ENCODE measurements at places on chromosomes 2 and 18. TPM values are rescaled to one million over a fixed set of nuclear protein-coding genes. Genes with fewer than 3 reads are reported as not detected.
A peak's percentile ranks its signal among the peaks of the same experiment; 100 is the strongest.

GRCh38 chr2:199807966-199808365 is 43.0 kb downstream of the FTCDNL1 start:
- DNase-seq: no peak

DNA sequence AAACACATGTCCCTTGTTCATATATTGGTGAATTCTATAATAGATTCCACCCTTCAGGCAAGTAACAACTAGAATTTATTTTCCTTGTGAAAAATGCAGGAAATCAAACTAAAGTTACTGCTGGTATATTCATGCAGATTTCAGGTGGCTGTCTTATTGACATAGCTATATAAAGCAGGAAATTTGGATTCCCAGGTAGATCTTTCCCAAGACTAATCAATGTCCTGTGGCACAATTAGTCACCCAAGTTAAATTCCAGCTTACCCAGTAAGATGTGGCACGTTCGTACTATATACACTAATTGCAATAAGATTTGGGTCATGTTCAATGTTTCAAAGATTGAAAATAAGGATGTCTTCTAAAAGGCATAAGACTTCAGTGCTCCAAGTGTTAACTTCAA is 42.0 kb downstream of the MYO5B start:
- DNase-seq: no peak

DNA sequence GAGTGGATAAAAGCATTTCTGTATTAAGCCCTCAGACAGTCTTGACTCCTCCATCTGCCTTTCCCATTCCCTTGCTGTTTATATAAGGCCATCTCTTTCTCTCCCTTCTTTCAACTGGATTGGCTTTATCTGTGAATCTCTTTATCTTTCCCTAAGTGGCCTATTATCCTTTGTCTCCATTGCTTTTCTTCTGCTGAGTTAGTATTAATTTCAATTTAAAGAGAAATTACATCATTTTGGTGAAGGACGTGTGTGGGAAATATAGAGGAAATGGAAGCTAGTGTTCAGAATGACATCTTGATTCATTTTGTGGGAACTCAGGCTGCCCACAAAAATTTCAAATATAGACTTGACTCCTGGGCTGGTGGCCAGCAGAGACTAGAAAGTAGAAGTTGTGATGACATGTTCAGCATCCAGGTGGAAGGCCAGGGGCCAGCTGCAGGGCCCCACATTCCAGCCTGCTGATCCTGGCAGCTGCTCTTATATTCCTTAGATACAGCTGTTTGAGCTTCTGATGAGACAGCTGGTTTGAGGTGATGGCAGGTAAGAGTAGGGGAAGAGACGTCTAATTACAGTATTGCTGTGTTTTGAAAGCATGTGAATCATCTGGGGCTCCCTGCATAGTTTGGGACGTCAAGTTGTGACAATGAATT is 52.3 kb downstream of the DIS3L2 start:
- no peak for DNase-seq

- DNase-seq: peak; percentile 74
Observed at GRCh38 chr2:96145036-96145847, at the start of gene DUSP2. DUSP2 (minus strand) TSS chr2:96145440; CDS start chr2:96145354, 86 bp downstream.

DNA sequence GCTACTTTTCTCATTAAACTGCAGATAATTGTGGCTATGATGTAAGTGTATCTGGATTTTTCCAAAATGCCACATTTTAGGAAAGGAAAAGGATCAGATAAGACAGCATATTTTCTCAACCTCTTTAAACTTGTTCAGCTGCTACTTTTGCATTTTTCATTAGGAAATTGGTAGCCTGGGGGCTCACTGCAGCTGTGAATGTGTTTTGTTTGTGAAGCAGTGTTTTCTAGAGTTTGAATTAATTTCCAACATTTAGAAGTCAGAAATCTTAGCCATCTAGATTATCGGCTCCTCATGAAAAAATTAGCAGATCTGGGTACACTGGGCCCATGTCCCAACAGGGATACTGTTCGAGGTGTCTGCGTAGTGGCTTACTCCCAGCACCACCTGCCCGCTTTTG is 56.3 kb upstream of the ZDBF2 start:
- no peak for DNase-seq

GRCh38 chr2:148913492-148913891 is 38.5 kb downstream of the KIF5C start:
- no peak for DNase-seq

GRCh38 chr2:8146132-8147005 is 535.5 kb upstream of the ID2 start:
- DNase-seq: no peak

GRCh38 chr2:59239146-59239545 is 998.0 kb upstream of the FANCL start:
- no peak for DNase-seq

DNA sequence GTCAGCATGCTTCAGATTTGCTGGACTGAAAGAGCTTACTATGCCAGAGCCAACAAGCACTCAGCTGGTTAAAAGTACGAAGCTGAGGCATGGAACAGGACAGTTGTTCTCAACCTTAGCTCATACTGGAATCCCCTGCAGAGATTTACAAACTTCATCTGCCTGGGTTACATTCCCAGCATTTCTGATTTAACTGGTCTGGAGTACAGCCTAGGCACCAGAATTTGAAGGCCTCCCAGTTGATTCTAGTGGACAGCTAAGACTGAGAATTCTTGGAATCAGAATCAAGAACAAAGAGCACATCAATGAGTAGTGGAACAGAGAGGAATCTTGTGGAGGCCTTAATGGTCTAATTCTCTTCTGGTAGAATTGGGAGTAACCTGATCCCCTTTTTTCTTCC is 298.2 kb upstream of the NXPH2 start:
- no peak for DNase-seq

DNA sequence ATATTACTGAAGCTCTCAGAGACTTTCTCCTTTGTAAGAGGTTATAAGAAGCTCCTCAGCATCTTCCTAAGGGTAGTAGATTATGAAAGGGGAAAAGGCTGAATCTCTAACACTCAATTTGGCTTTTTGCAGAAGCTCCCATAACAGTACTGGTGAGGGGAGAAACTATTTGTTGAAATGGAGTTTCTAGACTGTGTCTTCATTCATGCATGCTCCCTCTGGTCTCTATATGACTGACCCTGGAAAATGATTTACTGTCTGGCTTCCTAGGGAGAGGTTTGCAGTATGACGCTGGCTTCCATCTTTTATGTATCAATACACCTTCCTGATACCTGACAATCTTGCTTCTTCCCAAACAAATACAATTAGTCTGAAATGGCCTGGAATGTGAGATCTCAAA is 63.9 kb downstream of the LDAH start:
- no peak for DNase-seq

DNA sequence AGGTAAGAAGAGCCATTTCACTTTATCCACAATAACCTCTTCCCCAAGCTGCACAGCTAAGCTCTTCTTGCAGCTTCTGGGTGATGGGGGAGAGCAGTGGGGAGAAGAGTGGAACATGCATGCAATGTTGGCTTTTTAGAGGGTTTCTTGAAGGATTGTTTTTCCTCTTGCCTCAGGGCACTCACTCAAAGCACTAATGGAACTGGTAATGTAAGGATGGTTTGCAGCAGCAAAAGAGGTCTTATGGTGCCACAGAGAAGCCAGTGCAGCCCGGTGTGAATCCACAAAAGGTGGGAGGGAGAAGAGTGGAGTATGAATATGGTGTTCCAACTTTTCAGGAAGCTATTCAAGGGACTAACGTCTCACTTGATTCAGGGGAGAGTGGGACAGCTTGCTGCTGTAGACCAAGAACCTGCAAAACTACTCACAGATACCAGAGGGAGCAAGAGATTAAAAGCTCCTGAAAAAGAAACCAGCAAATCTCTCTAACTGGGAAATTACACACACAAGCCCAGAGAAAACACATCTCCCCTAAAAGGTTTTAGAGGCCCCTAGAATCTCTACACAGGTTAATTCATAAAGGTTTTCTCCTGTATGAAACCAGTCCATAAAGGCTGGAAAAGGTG is 116.4 kb downstream of the CHN1 start:
- no peak for DNase-seq

GRCh38 chr2:23528171-23528570 is 143.2 kb downstream of the KLHL29 start:
- no peak for DNase-seq

DNA sequence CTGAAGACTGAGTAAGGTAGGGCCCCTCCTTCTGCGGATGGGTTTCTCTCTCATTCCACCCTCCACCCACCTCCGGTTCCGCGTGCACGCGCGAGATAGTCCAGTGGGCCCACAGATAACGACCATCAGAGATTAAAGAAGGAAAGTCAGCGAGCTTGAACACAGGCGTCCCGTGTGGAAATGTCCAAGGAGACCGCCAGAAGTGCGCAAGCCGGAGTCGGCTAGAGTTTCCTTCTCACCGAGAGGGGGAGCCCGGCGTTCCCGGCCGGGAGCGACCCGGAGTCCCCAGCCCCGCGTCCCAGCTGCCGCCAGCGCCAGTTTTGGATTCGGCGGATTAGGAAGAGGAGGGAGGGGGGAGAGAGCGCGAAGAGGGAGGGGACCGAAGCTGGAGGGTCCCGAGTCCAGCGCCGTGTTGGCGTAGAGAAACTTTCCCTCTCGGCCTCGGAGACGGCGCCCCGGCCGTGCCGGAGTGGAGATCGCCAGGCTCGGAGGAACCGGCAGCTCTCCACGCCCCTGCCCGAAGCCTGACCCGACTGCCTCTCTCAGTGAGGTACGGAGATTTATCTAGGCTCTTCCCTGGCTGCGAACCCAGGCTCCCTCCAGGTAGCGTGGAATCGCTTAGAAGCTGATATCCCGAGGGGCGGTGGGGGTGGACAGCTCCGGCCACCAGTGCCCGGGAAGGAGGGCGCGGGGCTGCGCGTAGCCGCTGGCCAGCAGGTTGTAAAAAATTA is at the start of gene GULP1:
TSS of gene GULP1 (plus strand) at position 258 of the 731 bp plus-strand sequence. CDS start 185,829 bp downstream, outside the sequence.
- DNase-seq: peak; percentile 76

DNA sequence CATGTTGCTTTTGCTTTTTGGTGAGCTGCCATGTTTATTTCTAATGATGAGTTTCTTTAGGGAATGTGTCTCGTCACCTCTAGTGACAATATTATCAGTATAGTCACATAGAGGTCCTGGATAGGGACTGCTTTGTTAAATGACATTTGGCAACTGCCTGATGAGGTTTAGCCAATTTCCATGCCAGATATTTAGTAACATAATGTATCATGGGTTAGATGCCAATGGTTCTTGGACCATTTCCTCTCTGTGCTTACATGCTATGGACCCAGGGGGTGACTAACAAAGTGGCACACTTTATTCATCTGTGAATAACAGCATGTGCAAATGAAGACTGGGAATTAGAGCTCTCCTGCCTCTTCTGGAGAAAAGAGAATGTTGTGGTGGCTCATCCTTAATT is 56.2 kb upstream of the RAB27B start:
- no peak for DNase-seq

DNA sequence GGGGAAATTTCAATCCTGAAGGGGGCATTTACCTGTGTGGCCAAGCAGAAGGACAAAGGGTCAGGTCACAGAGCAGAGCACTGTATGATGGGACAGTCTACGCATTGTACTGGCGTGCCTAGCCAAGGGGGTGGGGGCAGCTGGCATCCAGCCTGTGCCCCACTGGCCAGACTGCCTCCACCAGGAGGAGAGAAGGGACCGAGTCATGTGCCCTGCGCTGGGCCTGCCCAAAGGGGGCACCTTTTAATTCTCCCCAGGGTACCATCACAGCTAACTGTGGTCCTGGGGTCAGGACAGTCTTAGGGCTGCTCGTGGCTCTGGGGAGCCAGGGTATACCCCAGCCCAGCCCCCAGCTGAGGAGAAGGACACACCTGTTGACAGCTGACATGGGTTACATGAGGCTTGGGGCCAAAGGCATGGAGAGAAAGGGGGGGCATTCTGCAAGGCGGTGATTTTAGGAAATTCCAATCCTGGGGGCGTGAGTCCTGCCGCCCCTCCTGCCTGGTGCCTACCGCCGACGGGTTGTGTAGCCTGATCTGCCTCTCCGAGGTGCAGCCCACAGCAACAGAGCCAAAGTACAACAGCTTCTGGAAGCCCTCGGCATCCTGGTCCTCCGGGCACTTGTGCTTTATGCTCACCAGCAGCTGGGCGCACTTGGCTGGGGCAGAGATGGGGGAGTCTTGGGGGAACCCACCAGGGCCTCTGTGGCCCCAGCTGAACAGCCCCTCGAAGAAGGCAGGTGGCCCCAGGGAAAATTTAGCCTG is 11.0 kb downstream of the CFAP65 start:
- DNase-seq: no peak

DNA sequence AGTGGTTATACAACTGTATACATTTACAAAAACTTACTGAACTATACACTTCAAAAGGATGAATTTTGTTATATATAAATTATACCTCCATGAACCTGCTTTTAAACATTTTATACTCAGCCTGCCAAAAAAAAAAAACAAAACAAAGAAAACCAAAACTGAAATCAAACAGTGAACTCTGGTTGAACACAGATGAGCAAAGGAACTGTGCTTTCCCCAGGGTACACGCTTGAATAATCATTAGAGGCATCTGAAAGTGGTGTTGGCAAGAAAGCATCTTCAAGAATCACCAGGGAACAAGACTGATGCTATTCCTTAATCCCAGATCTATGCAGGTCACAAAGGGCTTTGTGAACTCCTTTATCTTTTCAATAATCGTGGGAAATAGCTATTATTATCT is 77.0 kb upstream of the LYPD1 start:
- no peak for DNase-seq

VRK2 gene
- total RNA-seq: 20.7 TPM

ANKRD23 gene
- total RNA-seq: 14.4 TPM

ANKRD62 gene
- not detected for total RNA-seq

SH3BP4 gene
- total RNA-seq: 9.6 TPM

FAM161A gene
- total RNA-seq: 1.2 TPM

HOXD9 gene
- 0.16 TPM for total RNA-seq
